ENCODE measurements at places on chromosomes 4 and X.

DNA sequence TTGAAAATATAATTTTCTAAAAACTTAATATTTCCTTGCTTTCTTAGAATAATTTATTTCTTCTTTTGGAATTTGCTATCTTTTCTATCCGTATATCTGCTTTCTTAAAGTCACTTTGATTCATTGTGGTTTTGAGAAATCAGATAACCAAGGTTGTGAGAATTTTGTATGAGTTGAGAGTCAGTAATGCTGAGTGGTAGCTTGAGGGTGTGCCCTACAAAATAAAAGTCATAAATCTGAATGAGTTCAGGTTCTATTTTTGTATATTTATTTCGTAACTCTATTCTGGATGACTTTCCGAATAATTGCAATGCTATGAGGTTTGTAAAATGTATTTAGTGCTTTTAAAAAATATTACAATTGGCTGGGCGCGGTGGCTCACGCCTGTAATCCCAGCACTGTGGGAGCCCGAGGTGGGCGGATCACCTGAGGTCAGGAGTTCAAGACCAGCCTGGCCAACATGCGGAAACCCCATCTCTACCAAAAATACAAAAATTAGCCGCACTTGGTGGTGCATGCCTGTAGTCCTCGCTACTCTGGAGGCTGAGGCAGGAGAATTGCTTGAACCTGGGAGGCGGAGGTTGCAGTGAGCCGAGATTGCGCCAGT is 8.9 kb downstream of the COPS4 start:
- DNase-seq = no peak

- no peak for DNase-seq
Measured at GRCh38 chrX:103586314-103586646, 965 bp downstream of the TCEAL4 start.

GRCh38 chr4:121096629-121097028 is 24.3 kb upstream of the NDNF start:
- DNase-seq = no peak

DNA sequence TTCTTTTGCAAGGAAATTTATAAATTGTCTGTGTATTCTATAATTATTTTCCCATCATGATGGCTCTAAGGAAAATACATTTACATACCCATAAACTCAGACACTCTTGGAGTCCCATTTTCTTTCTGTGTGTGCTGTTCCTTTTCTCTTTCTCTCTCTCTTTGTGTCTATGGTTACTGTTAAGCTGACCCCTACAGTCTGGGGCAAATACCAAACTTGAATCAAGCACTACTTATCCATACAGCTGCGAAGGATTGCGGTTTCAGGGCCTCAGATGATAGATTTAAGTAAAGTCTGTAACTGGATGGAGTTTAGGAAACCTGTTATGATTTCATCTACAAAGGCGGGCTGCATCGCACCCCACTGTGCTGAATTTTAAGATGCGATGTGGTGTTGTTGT is 150.2 kb downstream of the SHROOM3 start:
- DNase-seq = no peak

DNA sequence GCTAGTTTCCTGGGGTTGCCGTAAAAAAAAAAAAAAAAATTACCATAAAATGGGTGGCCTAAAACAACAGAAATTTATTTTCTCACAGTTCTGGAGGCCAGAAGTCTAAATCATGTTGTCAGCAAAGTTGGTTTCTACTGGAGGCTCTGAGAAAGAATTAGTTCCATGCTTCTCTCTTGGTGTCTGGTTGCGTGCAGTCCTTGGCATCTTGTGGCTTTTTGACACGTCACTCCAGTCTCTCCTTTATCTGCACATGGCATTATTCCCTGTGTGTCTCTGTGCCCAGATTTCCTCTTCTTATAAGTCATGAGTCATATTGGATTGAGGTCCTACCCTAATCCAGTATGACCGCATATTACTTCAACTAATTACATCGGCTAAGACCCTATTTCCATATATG is 38.7 kb downstream of the SPATA4 start:
- DNase-seq = no peak

- DNase-seq = no peak
Measured at GRCh38 chr4:124331781-124332180, 380.8 kb downstream of the ANKRD50 start.

- DNase-seq = no peak
Measured at GRCh38 chr4:41394481-41394894, 137.8 kb downstream of the UCHL1 start.

DNA sequence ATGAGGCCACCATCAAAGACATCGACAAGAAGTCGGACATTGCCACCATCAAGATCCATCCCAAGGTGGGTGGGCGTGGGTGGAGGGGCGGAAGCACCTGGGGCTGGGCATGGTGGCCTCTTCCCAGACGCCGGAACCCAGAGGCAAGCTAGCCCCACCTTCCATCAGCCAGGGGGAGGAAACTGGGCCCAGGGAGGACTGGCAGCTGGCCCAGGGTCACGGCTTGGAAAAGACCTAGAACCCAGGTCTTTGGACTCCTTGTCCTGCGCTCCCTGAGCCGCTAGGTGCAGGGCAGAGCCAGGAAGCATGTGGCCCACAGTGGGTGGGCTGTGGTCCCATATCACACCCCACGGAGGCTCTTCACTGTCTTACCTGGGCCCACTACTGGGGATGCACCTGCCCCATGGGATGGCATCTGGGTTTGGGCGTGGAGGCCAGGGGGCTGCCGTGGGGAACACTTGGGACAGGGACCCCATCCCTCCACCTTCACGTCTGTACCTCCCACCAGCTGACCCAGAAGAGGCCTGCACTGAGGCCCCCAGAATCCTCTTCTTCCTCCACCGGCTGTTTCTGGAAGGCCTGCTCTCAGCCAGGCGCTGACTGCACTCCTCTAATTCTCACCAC is 17.3 kb downstream of the HTRA3 start:
- no peak for DNase-seq

DNA sequence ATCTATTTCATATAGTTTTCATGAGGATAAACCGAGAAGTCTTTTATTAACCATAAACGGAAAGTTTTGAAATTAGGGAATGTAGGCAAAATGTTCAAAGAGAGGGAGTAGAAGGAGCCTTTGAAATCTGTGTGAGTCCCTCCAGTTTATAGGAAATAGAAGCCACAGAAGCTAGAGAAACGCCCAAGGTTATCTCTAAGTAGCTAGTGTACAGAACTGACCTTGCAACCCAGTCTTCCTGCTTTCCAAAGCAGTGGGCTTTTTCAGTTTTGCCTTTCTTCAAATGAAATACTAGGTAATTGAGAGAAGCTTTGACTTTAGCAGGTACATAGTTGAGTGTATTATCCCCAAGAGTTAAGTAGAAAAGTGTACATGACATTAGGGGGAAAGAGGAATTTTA is 39.4 kb downstream of the STIM2 start:
- DNase-seq = no peak

DNA sequence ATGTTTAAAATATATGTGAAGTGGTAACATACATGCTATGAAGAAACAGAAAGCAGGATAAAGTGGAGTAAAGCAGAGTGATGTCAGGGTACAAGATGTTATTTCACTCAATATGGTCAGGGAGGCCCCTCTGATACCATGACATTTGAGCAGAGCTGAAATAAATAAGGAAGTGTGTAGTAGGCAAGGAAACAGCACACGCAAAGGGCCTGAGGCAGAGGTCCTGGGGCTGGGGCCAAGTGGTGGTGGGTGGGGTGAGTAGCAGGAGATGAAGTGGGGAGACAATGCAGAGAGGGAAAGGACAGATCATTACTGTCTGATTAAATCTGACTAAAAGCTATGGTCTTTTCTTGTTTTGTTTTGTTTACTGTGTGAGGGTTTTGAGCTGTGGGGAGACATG is 61.1 kb downstream of the FAM13A start:
- no peak for DNase-seq

- DNase-seq = no peak
Measured at GRCh38 chrX:121208563-121208962, 161.2 kb downstream of the GLUD2 start.

DNA sequence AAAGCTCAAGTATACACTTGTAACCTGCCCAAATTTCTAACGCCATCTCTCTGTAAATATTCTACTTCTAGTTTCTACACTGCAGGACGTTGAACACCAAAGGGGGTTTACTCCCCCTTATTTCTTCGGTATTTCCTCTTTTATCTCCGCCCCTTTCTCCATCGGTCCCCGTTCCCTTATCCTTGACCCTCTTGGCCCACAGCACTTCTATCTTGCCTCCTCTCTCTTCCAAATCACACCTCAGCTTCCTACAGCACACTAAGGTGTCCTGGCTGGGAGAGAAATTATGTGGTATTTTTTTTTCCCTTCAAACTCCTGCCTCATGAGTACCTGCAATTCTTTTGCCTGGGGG is 715 bp downstream of the ZMAT1 start:
- no peak for DNase-seq

GRCh38 chr4:7659429-7660175 is 224.9 kb upstream of the PSAPL1 start:
- no peak for DNase-seq

DNA sequence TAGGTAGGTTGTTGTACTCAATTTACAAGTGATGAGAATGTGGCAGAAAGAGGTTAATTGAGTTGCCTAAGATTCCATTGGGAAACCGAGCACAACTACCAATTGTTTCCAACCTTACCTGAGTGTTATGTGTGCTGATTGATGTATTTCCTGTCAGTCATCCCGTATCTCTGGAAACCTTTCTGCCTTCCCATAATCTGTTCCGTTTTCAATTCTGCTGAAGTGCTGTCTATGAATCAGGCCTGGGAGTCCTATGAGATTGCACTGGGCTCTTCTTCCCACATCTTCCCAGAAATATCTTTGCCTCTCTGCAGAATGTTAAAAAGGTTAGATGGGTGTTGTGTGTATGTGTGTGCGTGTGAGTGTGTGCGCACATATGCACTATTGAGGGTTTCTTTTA is 229.5 kb upstream of the ANXA3 start:
- DNase-seq = no peak

DNA sequence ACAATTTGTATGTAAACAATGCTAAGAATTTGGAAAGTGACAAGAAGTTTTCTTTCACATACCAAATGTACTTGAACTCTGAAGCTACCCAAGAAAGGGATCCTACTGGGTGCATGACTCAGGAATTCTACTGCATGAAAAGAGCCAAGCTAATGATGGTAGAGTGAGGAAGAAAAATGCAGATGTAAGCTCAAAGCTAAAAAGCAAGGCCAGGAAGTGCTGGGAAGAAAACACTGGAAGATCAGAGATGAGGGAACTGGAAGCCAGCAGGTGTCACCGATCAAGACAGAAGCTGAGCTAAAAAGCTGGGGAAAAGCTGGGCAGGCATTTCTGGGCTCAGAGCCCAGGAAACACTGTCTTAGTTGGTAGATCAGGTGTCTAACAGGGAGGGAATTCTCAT is 449.1 kb downstream of the NKX6-1 start:
- no peak for DNase-seq

GRCh38 chr4:95869961-95870500 is 30.1 kb downstream of the PDHA2 start:
- no peak for DNase-seq

- no peak for DNase-seq
Measured at GRCh38 chr4:92368653-92369052, 64.9 kb downstream of the GRID2 start.

DNA sequence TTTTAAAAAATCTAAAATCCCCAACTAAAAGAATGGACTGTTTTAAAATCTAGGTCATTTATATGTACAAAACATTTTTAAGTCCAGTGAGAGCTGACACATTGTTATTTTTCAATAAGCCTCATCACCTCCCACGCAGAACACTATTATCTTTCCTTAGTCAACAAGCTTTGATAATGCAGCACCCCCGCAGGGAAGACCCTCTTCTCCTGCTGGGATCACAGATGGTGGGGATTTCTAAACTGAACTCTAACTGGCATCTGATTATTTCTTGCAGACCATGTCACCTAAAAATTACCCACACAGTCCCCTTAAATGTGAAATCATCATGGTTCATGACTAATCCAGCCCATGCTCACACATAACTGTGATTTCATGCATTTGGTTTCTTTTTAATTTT is 11.6 kb downstream of the SYTL4 start:
- no peak for DNase-seq

GRCh38 chr4:111404673-111405072 is 740.6 kb upstream of the FAM241A start:
- no peak for DNase-seq

DNA sequence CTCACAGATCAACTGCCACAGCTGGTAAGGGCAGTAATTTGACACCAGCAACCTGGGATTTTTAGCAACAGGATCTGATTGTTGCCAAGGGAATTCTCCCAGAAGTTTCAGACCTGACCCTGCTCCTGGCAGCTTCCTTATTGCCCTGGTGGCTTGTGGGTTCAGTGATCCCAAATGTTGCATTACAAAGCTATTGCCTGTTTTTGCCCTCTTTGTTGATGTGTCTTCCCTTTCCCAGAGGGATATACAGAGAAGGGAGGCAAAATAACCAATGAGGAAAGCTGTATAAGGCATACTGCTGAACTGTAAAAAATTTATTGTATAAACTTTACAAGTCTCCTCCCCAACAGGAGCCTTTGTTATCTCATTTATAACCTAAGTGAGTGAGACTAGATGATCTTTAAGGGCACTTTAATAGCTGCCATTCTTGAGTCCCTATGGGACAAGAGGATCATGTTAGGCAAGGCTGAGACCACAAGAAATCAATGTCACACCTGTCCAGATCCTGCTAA is 22.2 kb downstream of the VSIG4 start:
- no peak for DNase-seq

DNA sequence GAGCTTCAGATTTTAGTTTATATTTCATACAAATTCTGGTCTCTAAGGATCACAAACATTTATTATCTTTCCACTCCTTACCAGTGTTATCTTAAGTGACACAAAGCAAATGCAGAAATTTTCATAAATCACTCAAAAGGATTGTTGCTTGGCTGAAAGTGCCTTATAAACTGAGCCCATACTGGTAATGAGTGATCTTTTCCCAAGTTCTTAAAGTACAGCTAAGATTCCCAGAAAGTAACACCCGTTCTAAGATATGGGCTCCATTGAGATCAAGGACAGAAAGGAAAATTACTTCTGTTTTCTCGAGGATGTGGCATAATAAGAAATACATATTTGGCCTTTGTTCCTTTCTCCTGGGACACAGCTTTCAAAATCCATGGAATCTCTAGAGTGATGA is 313.7 kb downstream of the ARHGAP24 start:
- no peak for DNase-seq

DNA sequence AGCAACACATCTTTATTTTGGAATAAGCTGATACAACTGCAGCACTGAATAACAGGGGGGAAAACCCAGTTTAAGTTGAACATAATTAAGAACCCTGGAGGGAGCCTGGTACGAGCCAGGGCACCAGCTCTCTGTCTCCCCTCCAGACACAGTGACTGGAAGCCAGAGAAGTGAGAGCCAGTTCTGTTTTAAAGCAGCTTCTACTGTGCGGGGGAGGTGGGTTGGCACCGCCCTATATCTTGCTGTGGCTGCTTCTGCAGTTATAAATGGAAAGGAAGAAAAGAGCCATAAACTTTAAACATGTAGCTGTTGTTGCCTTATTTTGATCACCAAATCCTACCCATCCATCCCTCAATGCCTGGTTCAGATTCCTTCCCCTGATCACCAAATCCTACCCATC is 207.9 kb upstream of the ANXA3 start:
- no peak for DNase-seq

DNA sequence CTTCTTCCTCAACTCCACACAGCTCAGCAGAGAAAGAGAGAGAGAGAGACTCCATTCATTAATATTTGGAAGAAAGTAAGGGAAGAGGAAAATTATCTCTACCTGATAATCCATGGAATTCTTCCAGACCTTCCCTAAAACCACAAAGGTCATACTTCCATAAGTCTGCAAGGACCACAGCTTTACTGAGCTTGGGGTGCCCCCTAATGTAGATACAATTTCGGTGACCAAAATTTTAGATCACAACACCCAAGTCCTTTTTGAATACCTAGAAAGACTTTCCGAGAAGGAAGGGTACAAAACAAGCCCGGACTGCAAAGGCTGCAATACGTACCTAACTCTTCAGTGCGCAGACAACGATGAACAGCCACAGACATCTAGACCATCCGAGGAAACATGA is 523.9 kb downstream of the GLUD2 start:
- no peak for DNase-seq
